ENCODE measurements at places on chromosomes 6 and 20.

DNA sequence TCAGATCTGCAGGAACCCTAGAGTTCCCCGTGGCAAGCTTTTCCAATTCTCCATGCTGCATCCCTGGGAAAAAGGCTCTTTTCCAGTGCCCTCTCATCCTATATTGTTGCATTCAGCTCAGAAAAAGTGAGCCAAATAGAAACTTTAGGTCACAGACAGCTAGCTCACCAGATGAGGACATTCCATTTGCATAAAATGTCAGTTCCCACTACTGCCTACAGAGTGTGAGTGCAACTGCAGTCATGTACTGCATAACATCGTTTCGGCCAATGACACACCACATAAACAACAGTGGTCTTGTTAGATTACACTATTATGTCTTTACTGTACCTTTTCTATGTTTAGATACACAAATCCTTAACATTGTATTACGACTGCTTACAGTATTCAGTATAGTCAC lies 8.6 kb downstream of the HS3ST5 start:
- DNase-seq = no peak

- no peak for DNase-seq
Measured at GRCh38 chr6:156420172-156420993, 356.8 kb upstream of the ARID1B start.

GRCh38 chr6:69775585-69775849 lies 21.3 kb downstream of the LMBRD1 start:
- DNase-seq = no peak

- no peak for DNase-seq
Measured at GRCh38 chr6:5814116-5814515, 192.6 kb downstream of the NRN1 start.

DNA sequence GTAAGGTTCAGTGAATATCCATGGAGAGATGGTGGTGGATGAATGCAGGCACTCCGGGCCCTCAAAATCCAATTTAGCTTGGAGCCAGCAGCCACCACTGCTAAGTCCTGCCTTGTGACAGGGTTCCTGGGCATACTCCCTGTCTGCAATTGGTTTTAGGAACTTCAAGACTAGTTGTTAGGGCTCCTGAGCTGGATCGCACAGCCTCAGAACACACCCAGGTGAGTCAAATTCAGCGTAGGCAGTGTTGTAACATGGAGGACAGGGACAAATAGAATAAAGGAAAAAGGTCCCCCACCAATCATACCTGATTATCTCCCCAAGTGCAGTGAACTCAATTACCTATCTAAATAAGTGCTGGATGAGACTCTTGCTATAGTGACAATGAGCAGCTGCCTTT lies 74.6 kb downstream of the PERP start:
- DNase-seq = no peak

GRCh38 chr6:125922322-125922860 lies 34.2 kb upstream of the HINT3 start:
- DNase-seq = no peak

- peak; percentile 45 for DNase-seq
Measured at GRCh38 chr6:27138837-27139755, 108.4 kb upstream of the PRSS16 start.

GRCh38 chr6:12081771-12082170 lies 69.7 kb downstream of the HIVEP1 start:
- DNase-seq = no peak

DNA sequence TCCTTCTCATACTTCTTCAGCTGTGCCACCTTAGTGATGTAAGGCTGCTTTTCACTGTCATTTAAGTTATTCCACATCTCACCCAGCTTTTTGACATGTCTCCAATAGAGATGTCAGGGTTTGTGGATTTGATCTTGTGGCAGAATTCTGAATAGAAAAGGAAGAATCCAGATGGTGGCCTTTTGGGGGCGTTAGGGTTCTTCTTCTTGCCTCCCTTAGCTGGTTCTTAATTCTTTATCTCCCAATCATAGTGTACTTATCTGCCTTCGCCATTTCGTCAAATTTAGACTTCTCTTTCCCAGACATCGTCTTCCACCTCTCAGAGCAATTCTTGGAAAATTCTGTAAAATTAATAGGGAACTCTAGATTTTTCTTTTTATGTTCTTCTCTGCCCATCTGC lies 422.9 kb downstream of the GJA1 start:
- no peak for DNase-seq

DNA sequence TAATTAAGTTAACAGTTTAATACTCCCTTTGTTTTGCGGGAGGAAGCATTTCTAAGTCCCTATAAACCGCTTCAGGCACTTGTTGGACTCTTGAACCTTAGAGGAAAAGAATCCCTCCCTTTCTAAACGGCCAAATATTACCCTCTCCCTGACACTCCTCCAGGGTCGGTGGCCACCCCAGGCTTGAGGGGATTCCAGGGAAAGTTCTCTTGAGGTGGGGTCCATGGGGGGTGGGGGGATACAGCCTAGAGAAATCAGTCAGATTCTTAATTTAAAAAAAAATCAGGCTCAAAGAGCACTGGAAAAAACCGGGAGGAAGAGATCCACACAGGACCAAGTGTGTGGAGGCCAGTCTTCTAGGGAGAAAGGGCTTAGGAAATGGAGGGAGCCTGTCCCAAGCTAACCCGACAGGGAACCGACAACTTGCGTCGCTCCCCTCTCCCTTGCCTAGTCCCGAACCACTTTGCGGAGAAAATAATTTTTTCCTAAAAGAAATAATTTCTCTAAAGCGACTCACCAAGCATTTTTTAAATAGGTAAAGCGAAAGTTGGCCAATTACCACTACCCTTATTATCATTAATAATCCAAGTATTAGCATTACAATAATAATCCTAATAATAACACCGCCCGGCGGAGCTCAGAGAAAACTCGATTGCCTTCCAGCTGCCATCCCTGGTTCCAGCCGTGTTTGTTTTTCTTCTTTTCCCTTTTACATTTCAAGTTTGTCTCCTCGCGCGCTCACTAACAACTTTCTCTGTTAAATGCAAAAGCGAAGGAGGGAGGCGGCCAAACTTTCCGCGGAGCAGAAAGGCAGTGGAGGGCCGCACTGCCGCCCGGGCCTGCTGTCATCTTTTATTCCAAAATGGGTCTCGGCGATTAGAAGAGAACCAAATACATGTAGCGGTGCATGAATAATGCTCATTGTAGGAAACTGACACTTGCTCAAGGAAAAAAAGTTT lies 4.8 kb downstream of the NR2E1 start:
- DNase-seq = no peak

- DNase-seq = no peak
Measured at GRCh38 chr6:114342086-114342825, 567 bp downstream of the HS3ST5 start.

GRCh38 chr6:5028301-5028700 lies 24.5 kb upstream of the RPP40 start:
- DNase-seq = no peak

DNA sequence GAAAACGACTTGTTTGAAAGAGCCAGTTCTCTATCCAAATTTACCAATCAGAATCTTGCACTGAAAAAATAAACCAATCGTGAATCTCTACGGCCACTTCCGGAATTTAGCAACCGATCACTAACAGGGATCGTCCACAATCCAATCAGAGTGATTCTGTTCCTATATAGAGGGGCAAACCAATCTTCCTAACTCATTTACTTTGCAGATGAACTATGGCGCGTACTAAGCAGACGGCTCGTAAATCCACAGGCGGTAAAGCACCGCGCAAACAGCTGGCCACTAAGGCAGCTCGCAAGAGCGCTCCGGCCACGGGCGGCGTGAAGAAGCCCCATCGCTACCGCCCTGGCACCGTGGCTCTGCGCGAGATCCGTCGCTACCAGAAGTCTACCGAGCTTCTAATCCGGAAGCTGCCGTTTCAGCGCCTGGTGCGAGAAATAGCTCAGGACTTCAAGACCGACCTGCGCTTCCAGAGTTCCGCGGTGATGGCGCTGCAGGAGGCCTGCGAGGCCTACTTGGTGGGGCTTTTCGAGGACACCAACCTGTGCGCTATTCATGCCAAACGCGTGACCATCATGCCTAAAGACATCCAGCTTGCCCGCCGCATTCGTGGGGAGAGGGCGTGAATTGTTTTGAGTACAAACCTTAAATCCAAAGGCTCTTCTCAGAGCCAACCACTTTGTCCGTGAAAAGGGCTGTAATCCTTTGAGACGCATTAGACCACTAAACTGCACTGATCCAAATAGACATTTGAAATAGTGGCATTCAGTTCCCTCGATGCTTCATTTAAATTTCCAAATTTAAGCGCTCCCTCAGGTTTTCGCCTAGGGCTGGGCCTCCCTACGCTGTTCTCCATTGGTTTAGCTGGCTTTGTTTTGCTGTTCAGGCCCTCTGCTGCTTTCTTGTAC lies 138.0 kb downstream of the HFE start:
- DNase-seq = no peak

- no peak for DNase-seq
Measured at GRCh38 chr6:119985952-119986736, 636.6 kb upstream of the MAN1A1 start.

GRCh38 chr6:129141499-129141898 lies 258.6 kb downstream of the LAMA2 start:
- DNase-seq = no peak

DNA sequence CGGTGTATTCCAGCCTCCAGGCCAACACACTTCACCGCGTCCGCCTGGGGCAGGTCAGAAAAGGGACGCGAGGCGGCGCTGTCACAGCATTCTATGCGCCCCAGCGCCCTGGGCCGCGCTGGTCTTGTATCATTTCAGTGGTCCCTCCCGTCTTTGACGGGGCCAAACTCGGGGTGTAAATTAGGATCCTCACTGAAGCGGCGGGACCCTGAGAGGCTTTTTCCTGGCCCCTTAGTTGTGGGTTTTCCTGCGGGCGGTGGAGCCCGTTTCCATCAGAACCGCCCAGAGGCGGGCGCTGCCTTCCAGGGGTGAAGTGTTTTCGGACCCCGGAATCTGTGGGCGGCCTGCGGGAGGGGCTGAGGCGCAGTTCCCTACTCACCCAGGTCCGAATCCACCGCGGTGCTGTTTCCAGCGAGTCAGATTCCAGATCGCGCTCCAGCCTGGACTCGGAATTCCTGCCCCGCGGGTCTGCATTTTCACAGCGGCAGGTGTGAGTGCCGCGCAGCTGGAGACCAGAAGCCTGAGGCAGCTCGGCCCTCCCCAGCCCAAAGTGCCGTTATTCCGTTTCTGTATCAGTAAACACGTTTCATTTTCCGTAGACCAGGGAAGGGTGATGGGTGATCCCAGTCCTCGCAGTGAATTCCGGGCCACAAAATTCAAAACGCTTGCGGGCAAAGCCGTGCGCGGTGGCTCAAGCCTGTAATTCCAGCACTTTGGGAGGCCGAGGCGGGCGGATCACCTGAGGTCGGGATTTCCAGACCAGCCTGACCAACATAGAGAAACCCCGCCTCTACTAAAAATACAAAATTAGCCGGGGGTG lies 3.9 kb upstream of the MICB start:
- DNase-seq = peak; percentile 76

DNA sequence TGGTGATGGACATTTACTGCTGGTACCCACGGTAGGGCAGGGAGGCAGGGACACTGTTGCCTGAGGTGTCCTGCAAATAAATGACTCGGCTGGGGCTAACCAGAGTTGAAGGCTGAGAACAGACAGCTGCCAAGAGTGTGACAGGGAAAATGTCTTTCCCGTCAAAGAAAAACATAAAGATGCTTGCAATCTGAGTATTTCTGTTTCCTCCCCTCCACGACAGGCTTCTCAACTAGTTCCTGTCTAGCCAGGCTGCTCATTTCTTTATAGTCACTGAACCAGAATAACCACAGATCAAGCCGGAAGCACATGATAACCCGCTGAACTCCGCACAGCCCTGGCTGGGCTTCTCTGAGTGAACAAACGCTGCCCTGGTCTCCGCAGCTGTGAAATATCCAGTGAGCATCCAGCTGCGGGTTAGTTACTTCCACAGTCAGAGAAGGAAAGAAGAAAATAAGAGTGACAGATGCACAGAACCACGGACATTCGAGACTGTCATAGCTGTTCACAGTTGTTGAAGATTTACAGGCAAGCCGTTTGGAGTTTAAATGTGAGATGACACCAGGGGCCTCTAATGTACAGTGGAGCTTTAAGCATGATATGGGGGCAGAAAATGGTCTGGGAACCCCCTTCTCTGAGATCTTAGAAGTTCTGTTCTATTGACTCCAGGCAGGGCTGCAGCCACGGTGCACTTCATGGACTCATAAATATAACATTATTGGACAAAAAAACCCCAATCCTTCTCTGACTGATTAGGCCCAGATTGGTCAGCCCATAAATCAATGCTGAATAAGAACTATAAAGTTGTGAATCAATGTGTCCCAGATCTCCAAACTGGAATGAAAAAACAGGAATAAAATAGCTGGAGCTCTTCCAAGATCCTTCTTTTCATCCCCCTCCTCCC lies 299.9 kb upstream of the SUPT3H start:
- DNase-seq = peak; percentile 23

GRCh38 chr6:68572525-68572924 lies 62.6 kb upstream of the ADGRB3 start:
- no peak for DNase-seq

DNA sequence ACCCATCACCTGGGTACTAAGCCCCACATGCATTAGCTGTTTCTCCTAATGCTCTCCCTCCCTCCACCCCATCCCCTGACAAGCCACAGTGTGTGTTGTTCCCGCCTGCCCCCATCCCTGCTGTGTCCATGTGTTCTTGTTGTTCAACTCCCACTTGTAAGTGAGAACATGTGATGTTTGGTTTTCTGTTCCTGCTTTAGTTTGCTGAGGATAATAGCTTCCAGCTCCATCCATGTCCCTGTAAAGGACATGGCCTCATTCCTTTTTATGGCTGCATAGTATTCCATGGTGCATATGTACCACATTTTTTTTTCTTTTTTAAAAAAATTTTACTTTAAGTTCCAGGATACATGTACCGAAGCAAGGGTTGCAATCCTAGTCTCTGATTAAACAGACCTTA lies 76.7 kb downstream of the RNF217 start:
- DNase-seq = no peak

GRCh38 chr6:41836660-41837052 lies 49.2 kb downstream of the TOMM6 start:
- no peak for DNase-seq

DNA sequence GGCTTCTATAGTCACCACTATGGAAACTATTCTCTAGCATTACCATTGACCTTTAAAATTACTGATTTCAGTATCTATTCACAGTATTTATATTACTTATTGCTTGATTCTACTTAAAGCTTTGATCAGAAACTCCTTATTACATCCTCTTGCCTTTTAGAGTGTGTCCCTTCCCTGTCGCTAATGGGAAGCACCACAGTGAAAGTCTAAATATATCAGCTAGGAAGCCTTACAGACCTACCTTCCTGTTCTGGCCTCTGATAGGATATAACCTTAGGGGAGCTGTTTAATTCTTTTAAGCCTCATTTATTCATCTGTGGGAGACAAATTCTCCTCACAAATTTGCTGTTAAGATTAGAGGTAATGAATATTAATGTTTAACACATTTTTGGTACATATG lies 122.7 kb downstream of the ADGRB3 start:
- no peak for DNase-seq

DNA sequence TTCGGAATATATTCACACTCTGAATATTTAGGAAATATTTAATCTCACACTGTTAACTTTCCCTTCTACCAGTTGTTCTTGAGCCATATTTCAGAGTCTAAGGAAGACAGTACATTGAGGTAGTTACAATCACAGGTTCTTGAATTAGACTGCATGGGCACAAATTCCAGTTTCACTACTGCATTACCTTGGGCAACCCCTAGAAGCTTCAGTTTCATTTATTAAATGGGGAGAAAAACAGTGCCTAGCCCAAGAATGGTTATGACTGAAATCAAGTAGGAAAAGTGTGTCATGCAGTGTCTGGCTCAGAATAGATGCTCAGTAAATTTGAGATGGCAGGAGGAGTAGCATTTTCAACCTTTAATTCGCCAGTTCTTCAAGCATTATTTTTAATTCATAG lies 124.5 kb upstream of the SAMD5 start:
- no peak for DNase-seq
